Muscle of leg (tissue), 16 donors: ENCODE measurements at places on chromosomes 3 and 15. TPM values are rescaled to one million over a fixed set of nuclear protein-coding genes. Genes with fewer than 3 reads are reported as not detected.
A peak's percentile ranks its signal among the peaks of the same experiment; 100 is the strongest.

GRCh38 chr3:156509189-156510174, 45.4 kb downstream of the SSR3 start:
- DNase-seq = peak; percentile 83

GRCh38 chr15:36951731-36952247, 148.6 kb downstream of the MEIS2 start:
- no peak for DNase-seq

- DNase-seq = no peak
Observed at GRCh38 chr3:33848624-33849347, 50.4 kb downstream of the PDCD6IP start.

DNA sequence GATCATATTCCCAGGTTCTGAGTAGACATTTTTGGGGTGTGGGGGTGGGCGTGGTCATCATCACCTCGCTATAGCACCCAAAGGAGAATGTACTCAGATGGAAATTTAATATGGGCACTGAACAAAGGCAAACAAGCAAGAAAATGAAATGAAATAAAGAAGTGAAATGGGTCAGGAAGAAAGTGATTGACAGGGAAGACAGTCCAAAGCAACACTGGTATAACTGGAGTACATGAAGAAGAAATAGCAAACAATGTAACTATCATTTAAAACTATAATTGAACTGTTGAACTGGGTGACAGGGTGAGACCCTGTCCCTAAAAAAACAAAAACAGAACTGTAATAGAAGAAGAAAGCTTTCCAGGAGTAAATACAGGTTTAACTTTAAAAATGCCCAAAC, 24.8 kb downstream of the RPL39L start:
- DNase-seq = no peak

GRCh38 chr3:42519568-42519962, 17.1 kb downstream of the VIPR1 start:
- DNase-seq = no peak

- no peak for DNase-seq
Observed at GRCh38 chr15:97143592-97144376, 813.3 kb downstream of the NR2F2 start.

DNA sequence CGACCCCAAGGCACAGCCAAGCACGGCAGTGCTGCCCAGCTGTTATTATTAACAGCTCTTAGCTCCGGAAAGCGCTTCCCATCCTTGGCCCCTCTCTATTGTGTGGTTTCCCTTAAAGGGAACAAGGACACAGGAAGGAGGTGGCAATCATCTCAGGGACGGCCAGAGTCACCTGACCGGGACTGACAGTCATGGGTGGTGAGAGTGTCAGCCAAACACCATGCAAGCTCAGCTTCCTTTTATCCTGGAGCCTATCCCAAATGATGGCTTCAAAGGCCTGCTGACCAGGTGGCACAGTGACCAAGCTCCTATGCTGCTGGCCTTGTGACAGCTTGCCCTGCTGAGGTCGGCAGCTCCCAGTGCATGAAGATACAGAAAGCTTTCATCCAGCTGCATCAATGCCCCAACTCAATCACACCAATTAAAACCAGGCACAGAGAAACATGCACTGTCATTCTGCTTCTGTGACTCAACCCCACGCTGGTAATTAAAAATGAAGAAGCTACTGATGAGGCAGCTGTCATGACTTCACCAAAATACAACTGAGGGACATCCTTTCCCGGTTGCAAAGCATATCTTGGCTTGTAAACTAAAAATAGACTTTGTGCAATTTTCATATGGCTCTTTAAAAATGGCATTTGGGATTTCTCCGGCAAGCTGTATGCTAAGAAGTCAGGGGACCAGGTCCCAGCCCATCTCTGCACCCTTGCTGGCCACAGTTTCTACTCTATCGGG, 34.0 kb downstream of the PCSK6 start:
- DNase-seq = peak; percentile 60

- DNase-seq = no peak
Observed at GRCh38 chr15:92146511-92147150, 247.1 kb upstream of the ST8SIA2 start.

DNA sequence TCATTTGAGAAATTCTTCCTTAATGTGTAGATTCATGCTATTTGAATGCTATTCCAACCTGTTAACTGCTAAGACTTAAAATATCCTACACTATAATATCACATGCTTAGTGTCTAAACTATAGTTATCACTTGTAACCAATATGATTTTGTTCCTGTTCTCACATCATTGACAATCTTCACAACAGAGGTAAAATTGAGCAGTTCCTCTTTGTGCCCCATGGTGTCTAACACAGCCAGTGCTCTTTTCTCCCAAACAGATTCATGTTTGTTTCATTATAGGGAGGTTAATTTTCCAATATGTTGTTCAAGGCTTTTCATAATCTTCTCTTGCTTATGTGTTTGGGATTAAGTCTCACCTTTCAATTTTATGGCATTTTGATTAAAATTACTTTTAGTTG, 591.1 kb downstream of the ZPLD1 start:
- no peak for DNase-seq

DNA sequence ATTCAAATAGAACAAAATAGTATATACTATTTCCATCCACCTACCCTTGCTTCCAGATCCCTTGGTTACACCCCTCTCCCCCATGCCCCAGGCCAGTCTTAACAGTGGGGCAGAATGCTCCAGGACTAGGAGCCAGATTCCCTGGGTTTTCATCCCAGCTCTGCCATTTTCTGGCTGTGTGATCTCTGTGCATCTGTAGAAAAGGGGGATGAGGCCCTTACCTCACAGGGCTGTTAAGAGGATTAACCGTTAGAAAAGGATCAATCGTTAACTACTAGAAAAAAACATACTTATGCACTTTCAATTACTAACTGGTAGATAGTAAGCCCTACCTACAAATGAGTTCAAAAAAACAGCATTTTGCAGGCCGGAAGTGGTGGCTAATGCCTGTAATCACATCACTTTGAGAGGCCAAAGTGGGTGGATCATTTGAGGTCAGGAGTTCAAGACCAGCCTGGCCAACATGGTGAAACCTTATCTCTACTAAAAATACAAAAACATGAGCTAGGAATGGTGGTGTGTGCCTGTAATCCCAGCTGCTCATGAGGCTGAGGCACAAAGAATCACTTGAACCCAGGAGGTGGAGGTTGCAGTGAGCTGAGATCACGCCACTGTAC, 11.7 kb downstream of the EBLN2 start:
- DNase-seq = no peak

HACD3 gene
- polyA plus RNA-seq = 44.0 TPM

PPP1R14D gene
- polyA plus RNA-seq = not detected

SLC22A13 gene
- polyA plus RNA-seq = 0.15 TPM

RBP2 gene
- polyA plus RNA-seq = not detected

IRAK2 gene
- polyA plus RNA-seq = 0.84 TPM
